Activated naive CD4-positive, alpha-beta T cell (primary cell): ENCODE measurements at places on chromosomes 2 and 18.

DNA sequence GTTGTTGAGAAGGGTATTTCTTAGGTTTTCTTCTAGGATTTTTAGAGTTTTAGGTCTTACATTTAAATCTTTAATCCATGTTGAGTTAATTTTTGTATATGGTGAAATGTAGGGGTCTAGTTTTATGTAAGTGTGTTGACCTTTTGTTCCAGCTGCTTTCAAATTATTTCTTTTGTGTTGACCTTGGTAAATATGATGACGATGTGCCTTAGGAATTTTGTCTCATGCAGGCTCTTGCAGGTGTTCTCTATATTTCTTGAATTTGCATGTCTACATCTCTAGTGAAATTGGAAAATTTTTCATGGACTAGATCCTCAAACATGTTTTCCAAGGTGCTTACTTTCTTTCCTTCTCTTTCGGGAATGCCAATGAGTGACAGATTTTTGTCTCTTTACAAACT is 1609.3 kb upstream of the ZEB2 start:
- DNase-seq = no peak

DNA sequence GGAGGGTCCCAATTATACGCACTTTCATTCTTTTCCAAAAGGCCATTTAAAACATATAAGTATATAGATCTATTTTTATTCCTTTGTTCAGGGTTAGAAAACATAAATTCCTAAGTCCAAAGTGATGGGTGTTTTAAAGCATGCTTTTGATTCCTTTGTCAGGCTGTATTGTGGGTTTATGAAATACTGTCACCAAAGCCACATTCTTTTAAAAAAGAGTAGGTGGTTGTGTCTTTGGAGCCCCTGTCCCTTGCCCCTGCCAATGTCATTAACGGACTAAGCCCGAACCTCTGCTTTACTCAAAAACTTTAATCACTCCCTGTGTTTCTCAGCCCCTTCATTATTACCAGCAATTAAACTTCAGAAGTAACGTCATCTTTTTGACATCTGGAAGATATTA is 104.9 kb upstream of the APCDD1 start:
- DNase-seq = no peak

DNA sequence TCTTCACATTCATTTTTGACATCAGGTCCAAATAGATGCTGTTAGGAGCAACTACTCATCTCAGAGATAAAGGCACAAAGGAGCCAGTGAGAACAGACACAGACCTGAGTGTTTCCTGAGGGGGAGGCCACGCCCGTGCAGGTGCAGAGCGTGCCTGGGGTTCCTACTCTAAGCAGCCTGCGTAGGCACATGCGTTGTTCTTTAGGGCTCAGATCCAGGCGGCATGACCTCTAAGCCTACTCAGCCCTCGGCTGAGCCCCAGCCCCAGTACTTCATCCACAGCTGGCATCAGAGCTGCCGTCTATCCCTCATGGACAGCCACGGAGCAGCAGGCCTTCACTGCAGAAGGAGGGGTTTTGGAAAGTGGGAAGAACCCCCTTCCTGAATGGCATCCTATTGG is 54.9 kb upstream of the PXDN start:
- DNase-seq = no peak

- DNase-seq = no peak
Observed at GRCh38 chr18:23542461-23542860, 39.1 kb downstream of the RMC1 start.

DNA sequence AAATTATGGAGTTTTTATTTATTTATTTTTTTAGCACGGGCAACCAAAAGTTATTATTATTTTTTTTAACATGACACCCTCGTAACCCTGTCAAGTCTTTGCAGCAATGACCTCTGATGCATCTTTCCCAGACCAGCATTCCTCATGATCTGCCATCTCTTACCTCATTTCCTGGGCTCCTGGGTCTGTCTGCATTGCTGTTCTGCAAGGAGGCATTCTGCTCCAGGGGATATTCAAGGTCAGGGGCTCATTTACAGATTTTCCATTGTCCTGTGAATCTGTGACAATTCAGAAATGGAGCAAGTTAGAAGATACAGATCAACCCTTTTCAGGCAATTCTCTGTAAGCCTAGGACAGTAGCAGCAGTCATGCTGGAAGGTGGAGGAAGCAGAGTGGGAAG is 43.0 kb downstream of the NGEF start:
- no peak for DNase-seq

DNA sequence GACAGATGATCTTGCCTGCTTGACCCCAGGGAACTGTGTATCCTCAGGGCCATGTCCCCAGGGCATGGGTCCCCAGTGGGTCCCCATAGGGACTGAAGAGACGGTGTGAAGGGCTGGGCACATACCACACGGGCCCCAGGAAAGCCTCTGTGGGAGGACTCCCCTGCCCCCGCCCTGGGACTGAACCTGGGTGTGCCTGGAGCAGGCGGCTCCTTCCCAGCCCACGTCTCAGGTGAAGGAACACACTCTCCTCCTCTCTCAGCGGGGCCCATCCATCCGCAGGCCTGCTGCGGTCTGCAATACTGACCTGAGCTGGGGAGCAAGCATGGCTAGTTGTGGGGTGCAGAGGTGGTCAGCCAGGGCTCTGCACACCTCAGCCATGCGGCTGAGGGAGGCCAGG is 45.2 kb downstream of the KIF1A start:
- no peak for DNase-seq

DNA sequence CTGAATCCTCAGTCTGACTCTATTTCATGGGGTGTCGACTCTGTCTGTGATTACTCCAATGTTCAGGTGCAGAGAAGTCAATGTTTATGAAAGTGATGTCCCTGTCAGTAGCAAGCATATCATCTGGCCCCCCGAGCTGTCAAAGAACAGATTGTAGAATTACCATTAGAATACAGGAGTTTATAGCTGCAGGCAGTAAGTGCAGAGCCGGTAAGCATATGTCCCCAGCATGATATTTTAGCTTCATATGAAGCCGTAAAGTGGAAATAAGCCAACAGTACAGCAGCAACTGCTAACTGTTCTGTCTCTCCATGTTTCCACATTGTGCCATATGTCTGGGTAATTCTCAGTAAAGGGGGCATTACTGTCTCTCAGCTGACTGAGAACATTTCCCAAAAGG is 541.8 kb downstream of the SOX11 start:
- no peak for DNase-seq

- DNase-seq = peak; percentile 25
Observed at GRCh38 chr2:202376460-202377206, 506 bp downstream of the BMPR2 start.

- DNase-seq = no peak
Observed at GRCh38 chr2:177667626-177668025, 275.1 kb downstream of the AGPS start.

DNA sequence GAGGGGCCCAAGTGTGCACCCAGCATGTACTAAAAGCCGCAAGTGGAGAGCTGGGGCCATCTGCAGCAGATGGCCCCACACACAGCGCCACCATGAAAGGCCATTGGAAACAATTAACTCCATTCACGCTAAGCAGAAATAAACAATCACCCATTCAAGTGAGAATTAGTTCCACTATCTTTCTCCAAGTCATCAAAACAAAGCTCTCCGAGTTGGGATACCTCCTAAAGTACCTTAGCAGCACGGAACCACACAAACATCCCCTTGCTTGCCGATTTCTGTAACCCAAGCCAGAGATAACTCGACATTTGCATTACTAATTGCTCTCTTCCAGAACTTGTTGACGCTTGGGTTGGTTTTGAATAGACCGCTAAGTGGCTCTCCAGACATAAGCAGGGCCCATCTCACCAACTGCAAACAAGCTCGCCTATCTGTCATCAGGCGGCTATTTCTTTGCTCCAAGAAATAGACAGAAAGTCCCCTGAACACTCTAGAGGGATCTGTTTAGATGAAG is 840.6 kb upstream of the SALL3 start:
- DNase-seq = no peak

DNA sequence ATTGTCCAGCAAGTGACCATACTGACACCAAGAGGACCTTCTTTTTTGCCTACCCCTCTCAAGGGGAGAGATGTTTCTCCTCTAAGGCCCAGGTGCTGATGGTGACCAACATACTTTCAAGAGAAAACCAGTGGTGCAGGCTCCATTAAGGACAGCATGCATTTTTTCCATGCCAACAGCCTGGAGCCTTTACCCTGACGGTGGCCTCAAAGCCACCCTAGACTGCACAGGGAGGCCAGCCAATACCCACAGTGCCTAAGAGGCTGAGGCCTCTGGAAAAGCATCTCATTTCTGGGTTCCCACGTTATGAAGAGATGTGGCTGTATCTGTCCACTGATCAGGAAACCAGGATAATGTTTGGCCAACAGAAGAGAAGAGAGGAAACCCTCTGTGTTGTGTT is 19.3 kb downstream of the SPRED2 start:
- no peak for DNase-seq

GRCh38 chr2:204687776-204688175 is 142.5 kb downstream of the PARD3B start:
- DNase-seq = no peak

DNA sequence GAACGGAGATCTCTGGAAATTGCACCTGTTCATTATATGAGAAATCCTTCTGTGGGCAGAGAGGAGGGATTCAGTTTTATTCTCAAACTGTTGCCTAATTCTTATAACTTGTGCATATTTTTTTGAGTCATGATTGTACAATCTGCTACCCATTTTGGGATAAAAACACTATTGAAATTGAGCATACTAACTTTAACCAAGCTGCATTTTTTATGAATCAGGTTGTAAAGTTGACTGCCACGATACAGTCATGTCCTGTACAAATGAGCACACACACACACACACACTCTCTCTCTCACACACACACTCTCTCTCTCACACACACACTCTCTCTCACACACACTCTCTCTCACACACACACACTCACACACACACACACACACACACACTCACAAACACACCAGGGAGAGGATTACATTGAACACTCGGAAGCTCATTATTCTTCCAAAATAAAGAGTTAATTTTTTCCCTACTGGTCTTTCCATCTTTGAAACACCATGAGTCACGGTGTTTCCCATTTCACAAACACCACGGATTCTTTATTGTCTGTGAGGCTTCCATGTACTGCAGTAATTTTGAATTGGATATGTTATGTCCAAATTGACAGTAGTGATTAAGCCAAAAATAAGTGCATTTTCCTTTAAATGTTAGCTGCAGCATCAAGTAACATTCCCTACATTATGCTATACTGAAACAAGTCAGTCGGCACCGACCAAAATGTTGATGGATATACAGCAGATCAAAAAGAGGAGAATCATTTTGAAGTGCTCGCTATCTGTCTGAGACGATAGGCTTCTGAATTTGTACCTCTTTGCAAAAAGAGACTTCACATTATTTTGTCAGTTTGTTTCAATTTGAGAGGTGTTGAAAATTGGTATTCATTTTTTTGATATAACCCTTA is 216.9 kb downstream of the ARHGAP15 start:
- DNase-seq = no peak

DNA sequence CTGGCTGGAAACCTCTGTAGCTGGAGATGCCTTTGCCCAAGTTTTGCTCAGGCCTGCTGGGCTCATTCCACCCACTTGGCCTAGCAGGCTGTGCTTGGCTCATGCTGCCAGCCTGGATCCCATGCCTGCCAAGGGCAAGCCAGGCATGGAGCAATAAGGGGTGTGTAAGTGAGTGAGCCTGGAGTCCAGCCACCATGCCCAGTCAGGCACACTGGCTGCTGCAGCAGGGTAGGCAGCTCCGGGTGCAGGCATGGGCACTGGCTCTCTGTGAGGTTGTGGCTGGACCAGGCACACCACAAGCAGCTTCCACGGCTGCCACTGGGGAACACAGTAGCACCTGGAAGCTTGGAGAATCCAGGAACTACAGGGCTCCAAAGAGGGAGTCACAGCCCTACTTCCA is 147.7 kb upstream of the HS6ST1 start:
- DNase-seq = no peak

DNA sequence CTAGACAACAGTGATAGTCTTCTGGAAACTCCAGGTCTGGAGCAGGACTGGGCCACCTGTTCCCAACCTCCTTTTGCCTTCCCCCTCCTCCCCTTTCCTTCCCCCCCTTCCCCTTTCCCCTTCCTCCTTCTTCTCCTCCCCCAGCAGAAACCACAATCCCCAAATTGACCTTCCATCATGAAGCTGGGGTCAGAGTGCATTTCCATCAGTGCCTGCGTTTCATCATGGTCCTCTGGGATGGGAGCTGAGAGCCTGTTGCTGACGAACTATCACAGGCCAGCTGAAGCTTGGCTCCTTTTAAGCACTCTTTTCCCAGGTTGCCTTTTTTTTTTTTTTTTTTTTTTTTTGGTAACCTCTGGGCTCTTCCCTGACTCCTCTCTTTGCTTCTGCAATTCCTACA is 52.6 kb upstream of the SMAD2 start:
- no peak for DNase-seq

- DNase-seq = no peak
Observed at GRCh38 chr2:84823788-84824187, 57.1 kb downstream of the TRABD2A start.

DNA sequence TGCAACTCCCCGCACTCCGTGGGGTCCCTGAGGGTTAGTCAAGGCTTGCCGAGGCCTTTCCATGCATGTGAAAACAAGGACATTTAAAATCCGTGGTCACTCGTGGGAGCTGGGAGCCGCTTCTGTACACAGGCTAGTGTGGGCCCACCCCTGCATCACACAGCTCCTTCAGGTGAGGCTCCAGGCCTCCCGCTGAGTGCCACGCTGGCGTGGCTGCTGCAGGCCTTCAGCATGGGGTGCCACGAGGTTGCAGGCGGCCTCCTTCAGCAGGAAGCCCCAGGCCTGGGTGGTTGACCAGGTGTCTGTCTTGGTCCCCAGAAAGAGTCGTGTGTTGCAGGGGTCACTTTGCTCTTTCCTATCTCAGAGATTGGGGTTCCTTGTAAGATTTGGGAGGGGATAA is 6.6 kb downstream of the KLHL30 start:
- DNase-seq = no peak

GRCh38 chr18:6743999-6744398 is 14.5 kb downstream of the ARHGAP28 start:
- no peak for DNase-seq

DNA sequence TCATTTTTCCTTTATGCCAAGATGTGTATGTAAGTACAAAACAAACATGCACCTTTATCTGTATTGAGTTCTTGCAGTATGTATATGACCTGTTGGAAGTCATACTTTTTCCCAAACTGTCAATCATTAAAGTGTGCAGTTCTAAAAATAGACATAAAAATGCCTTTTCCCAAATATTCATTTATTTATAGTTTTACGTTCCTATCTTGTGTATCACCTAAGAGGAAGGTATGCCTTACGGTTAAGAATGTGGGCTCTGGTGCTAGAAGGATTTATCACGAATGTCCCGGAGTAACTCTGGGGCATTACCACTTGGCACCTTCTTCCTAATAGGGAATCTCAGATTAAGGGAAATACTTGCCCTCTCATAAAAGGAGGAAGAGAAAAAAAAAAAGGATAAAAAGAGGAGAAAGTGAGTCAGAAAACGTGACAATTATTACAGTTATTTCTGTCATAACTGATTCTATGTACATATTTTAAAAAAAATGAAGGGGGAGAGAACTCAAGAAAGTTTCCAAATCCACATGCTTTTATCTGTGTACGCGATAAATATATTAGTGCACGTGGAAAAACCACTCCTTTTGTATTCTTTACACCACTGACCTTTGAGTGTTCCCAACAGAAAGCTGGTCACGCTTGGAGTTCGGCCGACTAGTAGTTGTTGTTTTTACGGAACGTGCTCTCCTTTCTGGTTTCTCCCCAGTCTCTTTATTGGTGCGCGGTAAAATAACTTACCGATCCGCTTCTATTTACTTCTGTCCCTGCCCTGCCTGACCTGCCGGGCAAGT is 721 bp downstream of the MCEE start:
- no peak for DNase-seq
